CD14-positive monocyte (primary cell): ENCODE measurements at places on chromosomes 7 and 10.
A peak's percentile ranks its signal among the peaks of the same experiment; 100 is the strongest.

- DNase-seq = no peak
Measured at GRCh38 chr10:125055446-125055845, 104.9 kb downstream of the CTBP2 start.

DNA sequence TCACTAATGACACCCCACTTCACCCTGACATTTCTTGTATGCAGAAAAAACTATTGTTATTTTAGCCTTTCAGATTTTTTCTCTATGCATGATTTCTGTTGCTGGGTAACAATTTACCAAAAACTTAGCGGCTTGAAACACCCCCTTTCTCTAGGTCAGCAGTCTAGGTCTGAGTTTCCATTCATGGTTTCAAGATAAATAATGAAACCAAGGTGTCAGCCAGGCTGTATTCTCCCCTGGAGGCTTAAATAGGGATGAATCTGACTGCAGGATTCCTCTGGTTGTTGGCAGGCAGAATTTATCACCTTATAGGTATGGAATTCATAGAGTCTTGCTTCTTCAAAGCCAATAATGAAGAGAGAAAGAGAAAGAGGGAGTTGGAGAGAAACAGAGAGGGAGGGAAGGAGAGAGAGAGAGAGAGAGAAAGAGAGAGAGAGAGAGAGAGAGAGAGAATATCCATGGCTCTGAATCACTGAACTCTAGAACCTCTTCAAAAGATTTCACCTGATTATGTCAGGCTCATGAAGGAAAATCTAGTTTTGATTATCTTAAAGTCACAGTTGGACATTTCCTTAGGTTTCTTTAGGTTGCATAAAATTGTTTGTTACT is 1224.6 kb upstream of the LRRTM3 start:
- DNase-seq = no peak

DNA sequence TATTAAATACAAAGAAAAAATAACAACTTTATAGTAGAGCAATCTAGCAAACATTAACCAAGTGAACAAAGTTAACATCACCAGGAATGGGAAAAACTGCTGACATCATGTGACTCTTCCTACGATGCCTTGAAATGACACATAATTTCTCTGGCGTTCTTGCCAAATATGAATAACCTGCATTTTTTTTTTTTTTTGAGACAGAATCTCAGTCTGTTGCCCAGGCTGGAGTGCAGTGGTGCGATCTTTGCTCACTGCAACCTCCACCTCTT is 126.5 kb upstream of the VKORC1L1 start:
- no peak for DNase-seq

DNA sequence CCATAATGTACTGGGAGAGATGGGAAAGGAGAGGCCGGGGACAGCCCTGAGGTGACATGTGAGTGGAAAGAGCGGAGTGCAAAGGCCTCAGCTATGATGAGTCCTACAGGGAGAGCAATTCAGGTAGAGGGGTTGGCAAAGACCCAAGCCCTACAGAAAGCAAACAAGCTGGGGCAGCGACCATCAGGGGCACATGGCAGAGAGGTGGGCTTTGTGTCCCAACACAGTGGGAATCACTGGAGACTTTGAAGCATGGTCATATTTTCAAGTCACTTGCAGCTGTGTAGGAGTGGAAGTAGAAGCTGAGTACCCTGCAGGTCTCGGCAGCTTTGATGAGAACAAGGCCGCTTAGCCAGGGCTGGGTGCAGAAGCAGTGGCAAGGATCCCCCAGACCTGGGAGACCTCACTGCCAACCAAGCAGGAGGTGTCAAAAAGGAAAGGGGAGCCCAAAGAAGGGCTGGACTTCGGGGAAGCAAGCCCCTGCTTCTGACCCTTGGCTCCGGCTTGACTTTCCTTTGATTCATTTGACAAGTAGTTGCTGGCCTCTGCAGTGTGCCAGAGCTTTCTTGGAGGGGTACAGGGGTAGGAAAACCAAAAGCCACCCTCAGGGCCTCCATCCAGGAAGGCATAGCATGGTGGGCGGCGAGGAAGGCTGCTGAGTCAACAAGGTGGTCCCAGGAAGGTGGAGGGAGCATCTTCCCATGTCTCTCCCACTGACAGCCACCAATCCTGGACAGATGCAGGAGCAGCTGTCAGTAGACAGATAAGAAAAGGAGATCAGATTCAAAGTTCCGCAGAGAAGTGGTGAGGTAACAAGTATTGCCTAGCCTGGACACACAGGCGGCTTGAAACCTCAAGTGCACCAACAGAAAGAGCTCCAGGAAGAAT is 1.9 kb upstream of the PGAM2 start:
- DNase-seq = no peak

GRCh38 chr7:159071260-159071659 is 73.4 kb downstream of the VIPR2 start:
- no peak for DNase-seq

GRCh38 chr7:139674341-139674740 is 103.5 kb downstream of the HIPK2 start:
- no peak for DNase-seq

- DNase-seq = no peak
Measured at GRCh38 chr10:97711640-97712572, 1.6 kb upstream of the MARVELD1 start.

GRCh38 chr7:20269726-20270125 is 52.5 kb upstream of the MACC1 start:
- DNase-seq = no peak

GRCh38 chr10:64033711-64034110 is 512.5 kb downstream of the REEP3 start:
- DNase-seq = peak; percentile 81

GRCh38 chr7:91344911-91345310 is 80.7 kb downstream of the FZD1 start:
- no peak for DNase-seq

- no peak for DNase-seq
Measured at GRCh38 chr7:154644366-154644765, 358.6 kb downstream of the PAXIP1 start.

GRCh38 chr10:31704195-31704594 is 224.4 kb downstream of the ARHGAP12 start:
- DNase-seq = no peak

- DNase-seq = no peak
Measured at GRCh38 chr10:46096909-46097575, 51.0 kb upstream of the MSMB start.

DNA sequence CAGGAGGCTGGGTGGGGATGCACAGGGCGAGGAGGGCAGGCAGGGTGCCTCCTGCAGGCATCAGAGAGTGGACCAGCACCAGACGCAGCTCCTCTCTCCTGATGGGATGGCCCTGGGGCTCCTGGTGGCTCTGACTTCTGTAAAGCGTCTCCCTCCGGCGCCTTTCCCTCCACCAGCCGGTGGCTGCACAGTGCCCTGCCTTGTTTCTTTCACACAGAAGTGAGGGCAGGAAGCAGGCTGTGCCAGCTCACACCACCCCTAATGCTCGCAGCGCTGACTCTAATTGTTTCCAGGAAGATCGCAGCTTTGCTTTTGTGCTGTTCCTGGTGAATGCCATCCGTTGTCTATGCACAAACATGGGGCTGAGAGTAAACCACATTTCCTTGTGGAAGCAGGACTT is 152.3 kb upstream of the LANCL2 start:
- no peak for DNase-seq

GRCh38 chr7:68828575-68828974 is 769.7 kb upstream of the AUTS2 start:
- no peak for DNase-seq

DNA sequence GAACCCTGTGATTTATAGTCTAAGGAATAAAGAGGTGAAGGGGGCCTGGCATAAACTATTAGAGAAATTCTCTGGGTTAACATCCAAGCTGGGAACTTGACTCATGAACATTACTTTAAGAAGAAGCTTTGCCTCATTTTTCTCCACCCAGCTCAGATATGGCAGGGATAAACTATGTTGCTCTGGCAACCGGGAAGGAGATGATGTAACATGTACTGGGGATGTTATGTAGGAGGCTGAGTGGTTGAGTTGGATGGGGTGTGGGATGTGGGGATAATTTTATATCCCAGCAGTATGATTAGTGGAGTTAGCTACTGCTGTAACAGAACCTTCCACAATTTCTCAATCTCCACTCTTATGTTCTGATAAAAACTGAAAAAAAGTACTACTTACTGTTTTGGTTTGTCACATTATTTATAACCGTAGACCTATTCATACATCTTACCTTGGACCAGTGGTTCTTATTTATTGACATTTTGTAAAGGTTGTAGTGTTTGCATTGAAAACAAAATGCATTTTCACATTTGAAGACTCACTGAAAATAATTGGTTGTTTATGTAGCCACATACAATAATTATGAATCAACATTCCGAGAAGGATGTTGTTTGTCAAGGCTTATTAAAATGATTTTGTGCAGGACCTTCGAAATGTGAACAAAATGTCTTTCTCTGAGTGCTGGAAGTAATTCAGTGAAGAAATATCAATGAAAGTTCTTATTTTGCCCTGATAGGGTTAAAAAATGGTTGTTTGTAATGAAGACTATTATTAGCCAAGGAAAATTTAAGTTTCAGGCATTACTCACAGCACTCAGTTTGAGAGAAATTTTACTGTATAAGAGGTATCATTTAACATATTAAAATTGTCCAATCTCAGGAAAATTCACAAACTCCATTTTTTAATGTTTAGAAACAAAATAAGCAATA is 1.3 kb downstream of the OR2F2 start:
- no peak for DNase-seq

- DNase-seq = peak; percentile 57
Measured at GRCh38 chr7:151448261-151449252, 8.6 kb upstream of the CRYGN start.

DNA sequence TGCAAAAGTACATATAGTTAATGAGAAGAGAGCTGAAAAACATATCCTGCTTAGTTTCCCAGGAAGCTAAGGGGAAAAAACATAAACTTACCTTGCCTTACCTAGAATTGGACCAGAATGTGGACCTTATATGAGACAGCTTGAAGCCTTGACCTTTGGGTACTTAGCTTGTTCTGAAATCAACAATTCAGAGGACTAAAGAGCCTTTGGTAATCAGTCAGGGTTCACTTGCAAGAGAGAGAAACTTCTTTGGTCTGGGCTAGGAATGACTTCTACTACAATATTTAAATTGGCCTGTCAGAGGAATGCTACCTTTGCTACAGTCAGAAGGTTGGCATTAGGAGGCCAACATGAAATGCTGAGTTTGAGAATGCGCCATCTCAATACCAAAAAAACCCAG is 24.9 kb downstream of the SAMD8 start:
- DNase-seq = no peak

DNA sequence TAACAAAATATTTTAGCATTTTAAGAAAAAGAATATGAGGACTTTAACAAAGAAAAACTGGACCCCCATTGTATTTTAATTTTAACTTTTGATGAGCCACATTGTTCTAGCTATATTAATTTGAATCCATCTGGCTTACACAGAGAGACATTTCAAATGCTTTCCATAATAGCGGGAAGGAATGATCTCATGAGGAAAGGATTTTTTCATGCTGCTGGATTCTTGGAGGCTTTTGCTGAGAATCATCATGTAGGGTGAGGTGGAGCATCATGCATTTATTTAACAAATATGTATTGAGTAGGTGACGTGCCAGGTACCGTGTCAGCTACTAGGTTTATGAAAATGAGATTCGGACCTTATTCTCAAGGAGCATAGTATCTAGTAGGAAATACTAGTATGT is 1006.3 kb downstream of the SORCS1 start:
- no peak for DNase-seq

DNA sequence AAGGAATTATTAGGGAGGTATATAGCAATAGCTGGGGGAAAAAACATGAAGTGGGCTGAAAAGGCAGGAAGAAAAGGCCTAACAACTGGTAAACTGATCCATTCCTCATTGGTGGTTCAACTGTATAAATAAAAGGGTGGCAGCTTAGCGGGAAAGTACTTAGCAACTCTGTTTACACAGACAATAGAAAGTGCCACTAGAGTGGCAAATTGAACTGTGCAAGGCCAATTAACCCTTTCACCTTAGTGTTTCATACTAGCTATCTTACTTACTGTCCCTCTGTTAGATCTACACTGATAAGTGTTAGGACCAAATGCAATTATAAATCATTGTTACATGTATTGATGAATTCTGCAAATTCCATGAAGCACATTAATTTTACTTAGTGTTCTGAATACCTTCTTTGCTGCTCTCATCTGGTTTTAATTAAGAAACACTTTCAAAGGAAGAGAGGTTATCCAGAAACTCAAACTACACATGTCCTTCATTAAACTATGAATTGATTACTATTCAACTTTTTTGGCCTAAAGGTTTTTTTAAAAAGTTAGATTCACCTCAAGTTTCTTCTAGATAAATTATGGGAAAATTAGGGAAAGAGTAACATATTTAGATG is 28.0 kb downstream of the DNAJC1 start:
- no peak for DNase-seq

GRCh38 chr10:22218448-22218847 is 633 bp upstream of the EBLN1 start:
- no peak for DNase-seq

DNA sequence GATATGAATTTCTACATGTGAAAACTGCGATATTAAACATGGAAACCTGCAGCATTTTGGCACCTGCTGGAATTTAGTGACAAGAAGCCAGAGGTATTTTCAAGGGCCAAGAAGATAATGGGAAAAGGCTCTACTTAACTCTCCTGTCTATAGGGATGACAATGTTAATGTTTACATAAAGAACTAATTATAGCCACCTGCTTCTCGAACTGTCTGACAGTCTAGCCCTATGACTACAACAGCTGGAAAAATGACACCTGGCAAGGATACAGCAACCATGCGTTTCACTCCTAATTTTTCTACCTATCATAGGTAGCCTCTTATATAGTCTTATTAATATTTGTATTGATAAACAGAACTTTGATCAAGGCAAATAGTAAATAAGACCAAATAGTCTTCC is 49.6 kb downstream of the MAGI2 start:
- no peak for DNase-seq

- no peak for DNase-seq
Measured at GRCh38 chr10:51045871-51046270, 28.4 kb upstream of the PRKG1 start.

DNA sequence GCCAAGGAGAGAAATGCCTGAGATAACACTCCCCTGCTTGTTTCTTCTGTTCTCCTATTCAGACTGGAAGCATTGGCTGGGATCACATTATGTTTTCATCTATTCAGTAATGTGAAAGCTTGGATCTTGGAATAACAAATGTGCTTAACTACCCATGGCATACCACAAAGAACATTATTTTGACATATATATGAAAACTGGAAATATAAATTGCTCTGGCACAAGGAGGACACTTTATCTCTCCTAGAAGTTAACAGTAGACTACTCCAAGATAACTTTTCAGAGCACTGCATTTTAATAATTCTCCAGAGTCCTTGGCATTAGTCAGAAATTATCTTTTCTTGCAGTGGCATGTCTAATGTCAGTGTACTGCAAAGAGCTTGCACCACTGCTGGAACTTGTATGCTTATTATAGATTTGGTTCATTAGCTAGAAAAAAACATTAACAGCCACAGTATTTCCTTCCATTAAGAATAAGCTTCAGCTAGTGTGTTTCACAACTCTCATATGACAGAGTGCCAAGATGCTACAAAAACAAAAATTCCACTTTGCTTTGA is 169.3 kb upstream of the LRRN3 start:
- DNase-seq = no peak
